ENCODE measurements at places on chromosomes 1 and 21.
A peak's percentile ranks its signal among the peaks of the same experiment; 100 is the strongest.

DNA sequence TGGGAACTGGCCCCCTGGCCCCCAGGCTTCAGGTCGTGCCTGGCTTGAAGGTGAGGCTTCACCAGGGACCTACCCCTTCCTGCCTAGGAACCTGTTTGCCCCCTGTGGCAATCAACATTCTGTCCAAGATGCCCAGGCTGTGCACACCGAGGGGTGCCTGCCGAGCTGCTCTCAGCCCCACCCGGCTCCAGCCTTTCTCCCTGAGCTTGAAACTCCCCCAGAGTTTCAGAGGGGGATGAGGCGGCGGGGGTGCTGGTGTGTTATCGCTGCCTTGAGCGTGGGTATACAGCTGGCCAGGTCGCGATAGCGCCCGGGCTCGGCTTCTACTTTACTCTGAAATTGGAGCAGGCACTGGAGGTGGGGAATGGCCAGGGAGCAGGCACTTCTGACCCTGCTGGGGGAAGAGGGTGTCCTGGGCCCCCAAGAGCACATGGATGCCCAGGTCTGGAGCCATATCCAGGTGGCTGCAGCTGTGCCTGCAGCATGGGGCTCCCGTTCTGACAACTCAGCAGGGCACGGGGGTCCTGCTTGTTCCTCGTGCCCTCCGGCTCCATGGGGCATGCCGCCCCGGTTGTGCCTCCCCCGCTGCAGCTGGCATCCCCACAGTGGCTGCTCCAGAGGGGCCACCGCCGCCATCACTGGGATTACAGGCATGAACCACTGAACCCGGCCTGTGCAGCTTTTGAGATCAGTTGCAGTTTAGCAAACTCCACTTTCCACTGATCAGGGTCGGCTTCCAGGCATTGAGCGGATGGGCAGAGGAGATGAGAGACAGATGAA is 29.8 kb downstream of the RYR2 start:
- DNase-seq, result no peak

GRCh38 chr1:234427950-234428646 is 50.9 kb downstream of the TARBP1 start:
- no peak for DNase-seq

DNA sequence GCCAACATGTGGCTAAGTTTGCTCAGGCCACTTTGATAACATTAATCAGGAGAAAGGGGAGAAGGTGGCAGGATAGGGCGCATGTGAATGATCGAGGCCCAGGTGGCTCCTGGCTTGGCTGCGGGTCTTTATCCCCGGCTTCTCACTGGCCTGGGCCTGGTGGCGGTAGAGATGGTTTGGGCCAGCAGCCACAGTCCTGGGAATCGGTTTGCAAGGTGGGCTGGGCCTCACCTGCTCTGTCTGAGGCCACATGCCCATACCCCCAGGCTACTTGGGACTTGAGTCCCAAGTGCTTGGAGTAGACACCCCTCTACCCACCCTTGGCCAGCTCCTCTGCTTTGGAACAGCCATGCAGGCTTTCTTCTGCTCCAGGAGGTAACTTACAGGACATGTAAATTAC is 49.7 kb upstream of the DISP3 start:
- no peak for DNase-seq

- no peak for DNase-seq
Observed at GRCh38 chr1:90127288-90127953, 132.5 kb downstream of the ZNF326 start.

- DNase-seq, result peak; percentile 44
Observed at GRCh38 chr1:115062542-115063004, 26.7 kb downstream of the TSPAN2 start.

DNA sequence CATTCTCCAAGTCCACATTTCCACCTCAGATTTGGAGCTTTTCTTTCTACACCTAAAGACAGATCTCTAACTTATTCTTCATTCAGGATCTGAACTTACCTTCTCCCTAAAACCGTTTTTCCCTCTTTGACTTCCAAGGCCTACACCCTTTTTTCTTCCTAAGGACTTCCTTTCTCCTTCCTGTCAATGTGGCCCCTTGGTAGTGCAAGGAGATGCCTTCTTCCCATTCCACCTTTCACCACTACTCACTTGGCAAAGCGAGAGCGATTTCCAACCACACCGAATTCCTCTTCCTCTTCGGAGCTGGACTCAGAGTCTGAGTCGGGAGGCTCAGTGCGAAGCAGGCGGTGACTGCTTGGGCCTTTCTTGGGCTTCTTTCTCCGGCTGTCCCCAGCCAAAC is 1.3 kb downstream of the EFCAB14 start:
- no peak for DNase-seq

DNA sequence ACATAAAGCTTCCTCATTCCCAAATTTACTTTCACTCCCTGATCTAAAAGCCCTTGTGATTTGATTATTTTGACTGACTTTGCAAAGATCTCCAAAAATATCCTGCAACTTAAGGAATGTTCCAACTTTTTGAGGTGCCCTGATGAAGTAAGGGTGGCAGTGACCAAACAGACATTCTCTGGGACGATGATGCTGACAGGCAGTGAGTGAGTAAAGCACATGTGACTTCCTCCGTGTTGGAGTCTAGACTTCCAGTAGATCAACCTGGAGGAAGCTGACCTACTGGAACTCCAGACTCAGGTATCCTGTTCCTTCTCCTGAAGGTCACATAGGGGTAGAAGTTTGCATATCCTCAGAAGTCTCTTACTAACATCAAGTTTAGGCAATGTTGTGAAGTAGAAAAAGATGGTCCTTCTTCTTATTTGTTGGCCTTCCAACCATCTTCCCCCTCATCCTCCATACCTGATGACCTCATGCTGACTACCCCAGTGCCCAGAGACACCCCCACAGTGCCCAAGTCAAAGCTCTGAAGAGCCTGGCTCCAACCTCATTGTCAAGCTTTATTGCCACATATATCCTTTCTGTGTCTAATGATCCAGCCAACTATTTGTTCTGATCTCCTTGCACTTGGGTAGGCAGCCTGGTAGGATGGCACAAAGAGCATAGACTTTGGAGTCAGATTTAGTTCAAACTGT is 16.0 kb downstream of the TNFSF4 start:
- no peak for DNase-seq

DNA sequence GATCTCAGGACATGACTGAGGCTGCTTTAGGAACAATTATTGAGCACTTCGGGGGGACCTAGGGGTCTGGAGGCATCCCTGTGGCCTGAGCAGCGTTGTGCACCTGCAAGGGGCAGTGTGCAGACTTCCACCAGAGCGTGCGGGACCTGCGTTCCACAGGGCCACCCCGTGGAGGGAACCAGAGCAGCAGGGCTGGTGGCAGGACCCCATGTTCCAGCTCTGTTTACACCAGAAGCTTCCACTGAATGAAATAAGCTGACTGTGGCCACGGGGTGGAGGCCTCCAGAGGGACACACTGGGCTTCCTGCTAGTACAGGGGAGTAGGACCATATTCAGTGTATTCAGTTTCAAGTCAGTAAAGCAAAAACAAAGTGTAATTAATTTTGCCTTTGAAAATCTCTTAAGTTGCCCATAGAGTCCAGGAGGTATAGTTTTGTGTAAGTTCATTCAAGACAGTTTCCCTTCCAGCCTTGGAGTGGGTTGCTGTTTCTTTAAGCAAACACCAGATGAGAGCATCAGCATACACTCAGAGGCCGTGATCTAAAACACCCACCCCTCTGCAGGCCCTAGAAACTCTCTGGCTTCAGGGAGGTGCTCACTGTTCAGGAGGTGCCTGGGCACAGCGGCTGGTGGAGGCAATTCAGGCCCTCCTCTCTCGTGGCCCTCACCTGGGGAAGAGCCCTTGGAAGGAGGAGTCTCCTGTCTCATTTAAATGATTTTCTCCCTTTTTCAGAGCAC is 16.6 kb downstream of the SLC1A7 start:
- DNase-seq, result no peak

- no peak for DNase-seq
Observed at GRCh38 chr1:227033880-227034279, 93.8 kb downstream of the COQ8A start.

- DNase-seq, result no peak
Observed at GRCh38 chr1:202935844-202936243, 8.8 kb upstream of the KLHL12 start.

- no peak for DNase-seq
Observed at GRCh38 chr1:81954534-81955020, 153.8 kb downstream of the ADGRL2 start.

- DNase-seq, result no peak
Observed at GRCh38 chr1:210757677-210758076, 376.3 kb downstream of the KCNH1 start.

DNA sequence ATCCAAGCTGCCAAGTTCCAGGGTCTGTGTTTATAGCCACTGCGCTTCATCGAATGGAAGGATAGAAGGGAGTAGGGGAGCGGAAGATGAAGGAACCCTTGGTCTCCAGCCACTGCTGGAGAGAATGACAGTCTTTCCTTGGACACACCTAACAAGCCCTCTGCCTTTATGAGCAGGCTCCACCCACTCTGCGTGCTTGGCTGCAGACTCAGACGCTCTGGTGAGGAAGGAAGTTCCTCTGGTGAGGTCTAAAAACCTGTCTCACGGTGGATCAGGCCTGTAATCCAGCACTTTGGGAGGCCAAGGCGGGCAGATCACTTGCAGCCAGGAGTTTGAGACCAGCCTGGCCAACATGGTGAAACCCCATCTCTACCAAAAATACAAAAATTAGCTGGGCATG is 55.4 kb downstream of the MATN1 start:
- DNase-seq, result no peak

GRCh38 chr1:103931891-103932290 is 182.2 kb downstream of the AMY1C start:
- DNase-seq, result no peak

- DNase-seq, result no peak
Observed at GRCh38 chr1:85387781-85388180, 77.2 kb downstream of the DDAH1 start.

- no peak for DNase-seq
Observed at GRCh38 chr1:178784131-178784536, 59.1 kb downstream of the RALGPS2 start.

- DNase-seq, result no peak
Observed at GRCh38 chr1:27368869-27369582, 2.3 kb upstream of the MAP3K6 start.

DNA sequence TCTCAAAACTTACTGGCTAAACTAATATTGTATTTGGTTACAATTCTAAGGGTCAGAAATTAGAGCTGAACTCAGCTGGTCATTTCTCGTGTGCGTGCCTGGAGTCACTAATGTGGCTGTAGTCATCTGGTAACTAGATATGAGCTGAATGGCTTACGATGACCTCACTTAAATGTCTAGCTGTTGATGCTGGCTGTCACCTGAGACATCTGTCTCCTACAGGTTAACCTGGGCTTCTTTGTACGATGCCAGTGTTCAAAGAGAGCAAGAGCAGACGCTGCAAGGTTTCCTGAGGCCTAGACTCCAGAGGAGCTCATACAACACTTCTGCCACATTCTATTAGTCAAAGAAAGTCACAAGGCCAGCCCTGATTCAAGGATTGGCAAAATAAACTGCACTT is 17.1 kb upstream of the ALG6 start:
- DNase-seq, result no peak

- no peak for DNase-seq
Observed at GRCh38 chr1:33815061-33815460, 48.8 kb upstream of the HMGB4 start.

GRCh38 chr1:45327644-45328515 is 1.2 kb downstream of the HPDL start:
- DNase-seq, result no peak

- DNase-seq, result no peak
Observed at GRCh38 chr1:167060141-167061072, 29.8 kb downstream of the GPA33 start.

DNA sequence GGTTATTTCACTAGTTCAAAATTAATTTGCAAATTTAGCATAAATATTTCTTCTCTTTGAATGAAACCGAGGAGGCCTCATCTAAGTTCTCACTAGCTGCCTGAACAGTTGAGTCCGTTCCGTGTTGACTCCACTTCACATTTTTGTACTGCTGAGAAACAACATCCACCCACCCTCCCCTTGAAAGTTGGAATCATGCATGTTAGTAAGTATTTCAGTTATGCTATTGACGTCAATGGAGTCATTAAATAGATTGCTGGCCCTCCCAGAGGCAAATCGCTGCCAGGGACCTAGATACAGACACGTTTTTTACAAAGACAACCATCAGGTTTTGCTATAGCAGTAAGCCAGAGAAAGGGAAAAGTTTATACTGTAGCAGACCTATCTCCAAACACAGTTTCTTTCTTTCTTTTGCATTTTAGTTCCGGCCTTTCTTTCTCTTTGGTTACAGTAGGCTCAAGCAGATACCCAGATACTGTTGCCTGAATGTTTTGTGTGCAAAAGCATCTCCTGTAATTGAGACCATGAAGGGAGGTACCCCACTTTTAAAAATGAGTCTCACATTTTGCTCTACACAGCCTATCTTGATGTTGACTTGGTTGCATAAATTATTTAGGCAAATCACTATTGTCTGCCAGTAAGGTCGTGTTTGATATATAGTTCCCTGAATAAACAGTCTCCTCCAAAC is 262.6 kb upstream of the SGIP1 start:
- DNase-seq, result no peak

- DNase-seq, result no peak
Observed at GRCh38 chr1:56133522-56134472, 445.6 kb downstream of the PLPP3 start.

GRCh38 chr1:174337000-174337681 is 110.6 kb upstream of the GPR52 start:
- no peak for DNase-seq

- DNase-seq, result no peak
Observed at GRCh38 chr1:64162151-64162550, 41.3 kb upstream of the UBE2U start.

DNA sequence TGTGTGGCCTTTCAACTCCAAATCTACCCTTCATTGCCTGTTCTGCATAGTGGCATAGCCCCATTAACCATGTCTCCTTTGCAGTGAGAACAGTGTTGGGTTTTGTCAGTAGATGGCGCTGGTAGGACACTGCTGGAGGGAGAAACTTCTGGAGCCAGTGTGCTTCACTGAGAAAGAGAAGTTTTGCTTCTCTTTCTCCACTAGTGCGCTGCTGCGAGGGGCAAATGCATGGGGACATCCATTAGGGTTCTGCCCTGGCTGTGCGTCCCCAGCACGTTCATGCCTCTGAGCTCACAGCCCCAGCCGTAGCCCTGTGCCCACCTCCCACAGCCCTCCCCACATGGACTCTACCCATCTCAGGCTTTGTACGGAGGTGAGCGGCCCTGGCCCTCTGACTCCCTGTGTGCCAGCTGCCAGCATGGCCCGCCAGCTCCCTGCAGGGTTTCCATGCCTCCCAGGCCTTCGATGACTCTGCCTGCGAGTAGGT is 53.1 kb downstream of the RIMS3 start:
- peak; percentile 52 for DNase-seq

DNA sequence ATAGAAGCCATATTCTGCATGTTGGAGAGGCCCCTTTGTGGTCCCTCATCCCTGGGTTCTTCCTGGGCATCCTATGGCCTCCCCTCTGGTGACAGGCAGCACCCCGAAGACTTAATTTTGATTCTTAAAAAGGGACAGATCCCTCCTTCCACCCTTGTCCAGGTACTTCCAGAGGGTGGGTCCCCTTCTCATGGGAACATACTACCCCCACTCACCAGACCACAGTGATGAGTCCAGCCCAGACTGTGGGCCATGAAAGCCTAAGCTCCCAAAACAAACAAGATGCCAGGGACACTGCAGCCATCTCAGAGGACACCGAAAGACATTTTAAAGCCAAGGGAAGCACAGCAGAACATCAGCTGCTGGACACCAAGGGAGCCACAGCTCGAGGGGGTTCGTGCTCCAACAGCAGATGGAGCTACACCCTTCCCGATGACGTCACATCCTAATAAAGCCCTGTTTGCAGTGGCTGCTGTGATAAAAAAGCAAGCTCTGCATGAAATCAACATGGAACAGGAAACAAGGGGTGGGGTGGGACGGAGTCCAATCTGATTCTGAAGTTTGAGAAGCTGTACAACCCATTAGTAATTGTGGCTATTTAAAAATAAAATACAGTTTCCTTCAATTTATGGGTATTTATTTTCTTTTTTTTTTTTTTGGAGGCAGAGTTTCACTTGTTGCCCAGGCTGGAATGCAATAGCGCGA is 32.4 kb downstream of the GNB1 start:
- DNase-seq, result no peak

Measured in activated CD8-positive, alpha-beta memory T cell treated with anti-CD3 and anti-CD28 coated beads for 48 hours (primary cell).